ENCODE measurements at places on chromosomes 2 and 18. TPM values are rescaled to one million over a fixed set of nuclear protein-coding genes. Genes with fewer than 3 reads are reported as not detected.

DNA sequence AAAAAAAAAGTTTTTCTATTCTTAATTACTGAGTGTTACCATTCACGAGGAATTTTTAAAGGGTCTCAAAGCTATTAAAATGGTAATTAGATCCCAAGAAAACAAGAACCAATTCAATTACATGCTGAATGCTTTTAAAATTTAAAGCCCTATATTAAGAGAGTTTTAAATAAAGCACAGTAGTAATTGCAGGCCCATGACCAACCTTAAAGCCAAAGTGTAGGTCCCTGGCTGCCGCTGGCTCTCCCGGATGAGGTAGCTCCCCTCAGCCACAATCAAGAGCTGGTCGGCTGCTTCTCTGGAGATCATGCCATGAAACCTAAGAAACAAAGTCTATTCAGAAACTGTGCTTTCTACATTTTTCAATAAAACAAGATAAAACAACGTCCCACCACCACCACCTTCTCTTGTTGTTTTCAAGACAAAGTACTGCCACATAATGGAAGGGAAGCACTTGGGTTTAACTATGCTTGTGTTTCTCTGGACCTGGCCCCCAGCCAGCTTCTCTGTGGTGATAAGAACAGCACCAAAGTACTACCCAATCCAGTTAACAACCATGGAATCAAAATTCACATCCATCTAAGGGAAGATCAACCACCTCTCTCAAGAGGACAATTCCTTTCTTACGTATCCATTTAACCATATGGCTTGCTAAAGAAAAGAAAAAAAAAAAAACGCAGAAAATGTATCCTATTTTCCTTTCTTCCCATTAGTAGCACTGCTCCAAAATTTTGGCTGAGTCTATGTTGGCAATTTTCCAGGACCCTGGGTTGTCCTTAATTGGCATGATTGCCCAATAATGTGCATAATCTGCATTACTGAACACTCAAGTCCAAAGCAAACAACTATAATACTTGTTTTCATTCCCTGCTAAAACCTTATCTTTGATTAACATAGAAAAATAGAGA, 90.1 kb downstream of the CHN1 start:
- DNase-seq: peak; percentile 32

DNA sequence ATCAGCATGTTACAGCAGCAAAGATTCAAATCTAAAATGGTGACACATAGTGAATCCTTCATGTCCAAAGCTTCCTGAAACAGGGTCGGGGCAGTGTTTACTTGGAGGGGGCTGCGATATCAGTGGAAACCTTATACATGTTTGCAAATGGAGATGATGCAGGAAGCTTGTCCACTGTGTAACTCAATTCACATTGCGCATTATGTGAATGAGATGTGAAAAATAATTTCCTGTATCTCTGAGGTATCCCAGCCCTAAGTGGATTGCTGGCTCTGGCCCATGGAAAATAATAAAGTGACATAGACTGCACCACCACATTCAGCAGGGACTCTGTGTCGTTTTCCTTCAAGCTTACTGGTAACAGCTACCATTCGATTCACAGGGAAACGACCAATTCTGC, 505.5 kb downstream of the GALR1 start:
- DNase-seq: no peak

GRCh38 chr2:129748653-129749052, 230.8 kb upstream of the RAB6C start:
- DNase-seq: no peak

- DNase-seq: peak; percentile 35
These were observed 54.4 kb downstream of the STK39 start for GRCh38 chr2:168192839-168193616.

- DNase-seq: no peak
These were observed 120.9 kb downstream of the TWIST2 start for GRCh38 chr2:238968616-238969384.

GRCh38 chr2:64605991-64606478, 47.7 kb downstream of the SERTAD2 start:
- no peak for DNase-seq

DNA sequence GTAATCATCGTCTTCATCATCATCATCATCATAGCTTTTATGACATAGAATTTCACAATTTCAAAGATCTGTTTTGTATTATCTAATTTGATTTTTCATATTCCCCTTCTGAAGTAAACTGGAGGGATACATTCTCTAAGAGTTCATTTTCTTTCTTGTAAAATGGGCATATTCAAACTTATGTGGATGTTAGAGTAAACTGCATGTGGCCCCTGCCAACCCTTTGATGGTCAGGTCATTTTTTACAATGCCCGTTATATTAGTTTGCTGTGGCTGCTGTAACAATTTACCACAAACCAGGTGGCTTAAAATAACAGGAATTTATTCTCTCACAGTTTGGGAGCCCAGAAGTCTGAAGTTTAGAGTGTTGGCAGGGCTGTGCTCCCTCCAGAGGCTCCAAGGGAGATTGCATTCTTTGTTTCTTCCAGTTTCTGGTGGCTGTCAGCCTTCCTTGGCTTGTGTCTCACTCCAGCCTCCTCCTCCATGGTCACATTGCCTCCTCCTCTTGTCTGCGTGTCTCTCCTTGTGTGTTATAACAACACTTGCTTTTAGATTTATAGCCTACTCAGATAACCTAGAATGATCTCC, 127.5 kb upstream of the MMADHC start:
- DNase-seq: no peak

DNA sequence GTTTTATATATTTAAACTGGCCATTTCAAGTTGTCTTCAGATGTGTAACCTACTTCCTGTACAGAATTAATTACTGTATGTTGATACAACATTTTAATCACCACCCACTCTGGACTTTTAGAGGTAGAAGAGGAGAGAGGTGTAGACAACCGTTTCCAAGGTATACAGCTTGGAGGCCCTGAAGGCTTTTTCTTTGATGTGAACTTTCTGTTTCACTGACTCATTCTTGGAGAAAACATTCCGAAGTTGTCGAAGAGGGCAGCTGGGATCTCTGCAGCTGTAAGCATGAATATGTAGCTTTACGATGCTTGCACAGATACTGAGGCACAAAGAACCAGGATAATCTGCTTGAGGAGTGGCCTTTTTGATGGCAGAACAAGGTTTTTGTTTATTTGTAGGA, 137.0 kb downstream of the NCKAP5 start:
- DNase-seq: no peak

DNA sequence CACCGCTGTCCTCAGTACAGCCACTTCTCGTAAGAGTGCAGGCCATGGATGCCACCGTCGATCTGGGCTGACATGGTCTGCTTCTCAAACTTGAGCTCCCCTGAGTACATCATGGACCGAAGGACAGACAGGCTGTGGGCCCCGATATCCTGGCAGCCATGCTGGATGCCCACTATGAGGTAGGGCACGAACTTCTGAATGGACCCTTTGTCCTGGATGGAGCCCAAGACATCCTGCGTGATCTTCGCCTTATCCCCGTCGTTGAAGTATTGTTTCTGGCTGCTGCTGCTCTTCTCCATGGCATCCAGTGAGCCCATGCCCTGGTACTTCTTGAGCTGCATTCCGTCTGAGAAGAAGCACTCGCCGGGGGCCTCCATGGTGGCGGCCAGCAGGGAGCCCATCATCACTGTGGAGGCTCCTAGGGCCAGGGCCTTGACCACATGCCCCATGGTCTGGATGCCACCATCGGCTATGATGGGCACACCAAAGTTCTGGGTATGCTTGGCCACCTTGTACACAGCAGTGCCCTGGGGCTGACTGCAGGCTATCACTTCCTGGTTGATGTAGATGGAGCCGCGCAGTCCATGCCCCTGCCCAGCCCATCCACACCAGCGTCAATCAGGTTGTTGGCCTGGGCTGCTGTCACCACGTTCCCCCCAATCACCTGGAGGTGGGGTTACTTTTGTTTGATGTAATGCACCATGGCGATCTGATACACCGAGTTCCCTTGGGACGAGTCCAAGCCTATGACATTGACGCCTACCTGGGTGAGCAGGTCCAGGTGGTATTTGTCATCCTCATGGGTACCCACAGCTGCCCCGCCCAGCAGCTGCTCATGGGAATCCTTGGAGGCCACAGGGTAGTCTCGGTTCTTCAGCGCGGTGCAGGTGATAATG, 21.8 kb downstream of the CFLAR start:
- DNase-seq: no peak

- DNase-seq: no peak
These were observed 8.7 kb downstream of the OSBPL1A start for GRCh38 chr18:24388957-24389356.

- peak; percentile 25 for DNase-seq
These were observed 1.5 kb upstream of the VSNL1 start for GRCh38 chr2:17538844-17539554.

DNA sequence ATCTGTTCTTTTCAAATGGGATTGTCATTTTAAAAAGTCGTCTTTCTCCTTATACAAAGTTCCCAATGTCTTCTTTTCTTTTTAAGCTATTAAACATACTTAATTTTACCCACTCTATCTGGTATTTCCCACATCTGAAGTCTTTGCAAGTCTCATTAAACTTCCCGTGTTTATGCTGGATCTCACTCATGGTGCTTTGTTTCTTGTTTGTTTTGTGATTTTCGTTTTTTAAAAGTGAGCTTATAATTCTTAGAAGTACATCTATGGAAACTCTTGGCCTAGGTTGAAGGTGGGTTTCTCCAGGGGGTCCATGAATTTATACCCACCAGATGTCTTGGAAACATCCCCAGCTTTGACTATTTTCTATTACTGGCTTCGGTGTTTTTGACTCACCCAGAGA, 208.0 kb downstream of the FAM210A start:
- DNase-seq: no peak

DNA sequence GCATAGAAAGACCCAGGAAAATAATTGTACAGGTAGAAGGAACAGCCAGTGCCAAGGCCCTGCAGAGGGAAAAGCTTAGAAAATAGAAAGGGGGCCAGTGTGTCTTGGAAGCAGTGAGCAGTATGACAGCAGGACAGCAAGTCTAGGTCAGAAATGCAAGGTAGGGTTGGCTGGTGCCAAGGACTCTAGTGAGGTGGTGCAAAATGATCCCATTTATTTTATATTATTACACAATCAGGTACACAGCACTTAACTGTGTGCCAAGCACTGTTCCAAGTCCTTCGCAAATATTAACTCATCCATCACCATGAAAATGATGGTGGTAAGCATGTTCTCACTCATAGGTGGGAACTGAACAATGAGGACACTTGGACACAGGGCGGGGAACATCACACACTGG, 100.0 kb downstream of the AQP4 start:
- no peak for DNase-seq

DNA sequence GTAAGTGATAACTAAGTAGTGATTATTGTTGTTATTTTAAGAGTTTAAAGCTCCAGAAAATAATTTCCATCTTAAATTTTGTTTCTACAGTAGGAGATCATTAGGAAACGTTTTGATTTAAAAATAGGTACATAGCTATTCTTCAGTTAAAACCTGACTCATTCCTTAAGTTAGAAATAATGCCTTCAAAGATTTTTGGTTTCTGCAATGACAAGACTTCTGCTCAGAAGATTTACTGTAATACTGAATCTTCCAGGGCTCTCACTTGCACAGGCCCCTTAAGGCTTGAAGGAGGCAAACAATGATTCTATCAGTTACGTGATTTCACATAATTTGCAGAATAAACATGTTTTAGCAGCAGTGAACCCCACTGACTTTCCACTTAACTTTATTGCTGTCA, 333.7 kb downstream of the RAD51AP2 start:
- no peak for DNase-seq

C2orf66 gene
- under 0.01 TPM for total RNA-seq

GPR17 gene
- not detected for total RNA-seq

REG3A gene
- not detected for total RNA-seq

ALKAL2 gene
- not detected for total RNA-seq

MBP gene
- total RNA-seq: 7.0 TPM
